ENCODE measurements at places on chromosomes 5 and 9.

DNA sequence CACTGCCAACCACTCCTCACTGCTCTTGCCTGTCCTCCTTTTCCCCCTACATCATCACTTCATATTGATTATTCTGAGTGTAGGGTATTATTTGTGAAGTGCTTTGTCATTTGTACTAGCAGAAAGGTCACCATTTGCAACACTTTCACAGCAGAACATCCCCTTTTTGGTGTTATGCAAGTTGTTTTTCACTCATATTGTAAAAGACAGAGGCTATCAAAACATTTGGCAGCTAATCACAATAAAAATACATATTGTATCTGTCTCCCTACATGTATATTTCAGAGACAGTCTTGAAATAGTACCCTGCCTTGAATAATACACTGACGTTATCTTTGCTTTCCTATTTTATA, 82.3 kb downstream of the ANXA1 start:
- DNase-seq: no peak

DNA sequence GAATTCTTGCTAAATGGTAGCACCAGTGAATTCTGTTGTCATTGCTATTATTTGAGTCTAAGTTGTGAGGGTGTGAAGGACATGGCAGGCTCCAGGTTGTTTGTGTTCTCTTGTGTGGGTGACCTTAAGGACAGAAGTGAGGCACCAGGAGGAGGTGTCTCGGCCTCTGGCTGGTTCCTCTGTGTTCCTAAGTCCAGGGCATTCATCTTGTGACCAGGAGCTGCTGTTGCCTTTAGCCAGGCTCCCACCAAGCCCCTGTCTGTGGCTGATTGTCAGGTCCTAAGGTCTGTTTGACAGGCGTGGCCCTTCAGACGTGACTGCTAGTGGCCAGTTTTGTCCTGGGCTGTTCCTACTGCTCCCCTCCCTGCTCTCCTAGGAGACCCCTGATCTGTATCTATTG, 89.4 kb downstream of the ANGPTL2 start:
- DNase-seq: no peak

- no peak for DNase-seq
Observed at GRCh38 chr9:93697352-93698139, 121.2 kb downstream of the PHF2 start.

GRCh38 chr5:153937661-153938060, 101.0 kb downstream of the FAM114A2 start:
- no peak for DNase-seq

DNA sequence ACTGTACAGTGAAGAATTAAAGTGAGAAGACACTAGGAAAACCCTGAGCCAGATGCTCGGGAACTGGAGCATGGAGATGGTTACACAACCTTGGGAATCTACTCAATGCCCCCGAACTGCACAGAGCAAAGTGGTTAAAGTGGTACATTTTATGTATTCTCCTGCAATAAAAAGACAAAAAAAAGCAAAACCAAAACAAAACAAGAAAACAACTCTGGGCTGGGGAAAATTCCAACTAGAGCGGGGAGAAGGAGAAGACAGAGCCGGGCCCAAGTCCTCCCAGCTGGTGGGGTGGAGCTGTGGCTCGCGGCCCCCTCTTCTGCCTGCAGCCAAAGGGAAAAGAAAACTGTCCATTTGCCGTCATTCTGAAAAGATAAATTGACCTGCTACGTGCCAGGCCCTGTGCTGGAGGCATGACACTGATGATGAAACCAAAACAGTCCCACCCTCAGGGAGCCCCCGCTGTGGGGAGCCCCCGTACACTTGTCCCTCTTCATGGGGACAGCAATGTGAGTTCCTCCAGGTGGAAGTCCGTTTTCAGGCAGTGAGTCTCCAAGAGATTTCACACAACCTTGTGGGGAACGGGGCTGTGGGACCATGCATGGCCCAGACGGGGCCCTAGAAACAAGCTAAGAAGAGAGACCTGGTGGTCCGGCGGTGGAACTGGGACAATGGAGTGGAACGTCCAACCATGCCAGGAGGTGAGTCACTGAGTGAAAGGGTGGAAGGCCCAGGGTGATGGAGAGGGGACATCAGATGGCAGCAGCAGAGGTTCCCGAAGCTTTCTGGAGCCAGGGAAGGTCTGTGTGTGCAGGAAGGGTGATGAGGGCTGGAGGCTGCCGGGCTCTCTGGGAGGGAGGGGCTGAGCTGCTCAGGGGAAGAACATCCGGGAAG, 114.8 kb upstream of the COL5A1 start:
- DNase-seq: no peak

- DNase-seq: no peak
Observed at GRCh38 chr9:121681404-121681803, 30.0 kb downstream of the DAB2IP start.

DNA sequence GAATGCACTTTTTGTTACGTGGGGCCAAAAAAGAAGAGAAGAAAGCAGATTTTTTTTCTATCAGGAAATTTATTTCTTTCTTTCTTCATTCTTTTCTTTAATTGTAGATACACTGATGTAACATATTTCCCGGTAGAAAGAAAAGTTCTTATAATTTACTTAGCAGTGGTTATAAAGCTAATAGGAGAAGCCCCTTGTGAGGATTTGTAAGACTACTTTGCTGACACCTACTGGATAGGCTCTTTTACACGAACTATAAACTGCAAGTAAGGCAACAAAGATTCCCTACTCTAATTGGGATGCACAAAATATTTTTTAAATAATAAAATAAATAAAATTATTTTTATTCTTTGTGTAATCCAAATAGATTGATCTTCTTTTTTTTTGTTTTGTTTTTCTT, 284.4 kb downstream of the DNAH5 start:
- no peak for DNase-seq

GRCh38 chr5:6634306-6634705, 1.1 kb downstream of the SRD5A1 start:
- peak; percentile 12 for DNase-seq

DNA sequence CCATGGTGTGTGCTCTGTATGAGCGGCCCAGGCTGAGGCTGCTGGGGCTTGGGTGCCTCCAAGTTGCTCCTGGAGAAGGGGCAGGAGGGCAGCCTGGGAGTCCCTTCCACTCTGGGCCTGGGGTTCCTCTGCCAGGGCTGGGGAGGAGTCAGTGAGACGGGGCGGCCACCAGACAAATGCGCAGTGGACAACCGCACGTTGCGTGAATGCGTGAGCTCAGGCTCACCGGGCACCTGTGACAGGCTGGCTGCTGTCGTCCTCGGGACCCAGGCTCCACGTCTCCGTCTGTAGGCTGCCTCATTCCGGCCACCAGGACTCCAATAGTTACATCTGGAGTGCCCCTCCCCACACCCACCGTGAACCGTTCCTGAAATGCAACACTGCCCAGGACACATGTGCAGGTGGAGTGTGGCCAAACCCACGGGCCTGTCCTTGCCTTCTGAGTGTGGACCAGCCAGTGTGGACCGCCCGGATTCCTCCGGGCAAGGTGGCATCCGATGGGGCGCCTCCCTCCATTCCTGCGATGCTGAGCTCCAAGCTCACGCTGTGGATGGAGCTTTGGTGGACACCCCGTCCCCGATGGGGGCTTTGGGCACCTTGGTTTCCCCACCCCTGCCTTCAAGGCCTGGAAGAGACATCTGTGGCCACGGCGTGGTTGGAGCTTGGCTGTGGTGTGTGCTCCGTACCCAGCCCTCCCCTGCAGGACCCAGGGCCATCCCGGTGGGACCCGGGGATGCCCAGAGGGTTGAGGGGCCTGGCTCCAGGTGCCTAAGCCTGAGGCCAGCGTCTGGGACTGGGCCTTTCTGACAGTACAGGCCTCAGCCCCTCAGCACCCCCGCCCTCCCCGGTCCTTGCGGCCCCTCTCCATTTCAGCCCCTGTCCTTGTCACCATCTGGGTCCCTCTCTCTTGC, 34.0 kb upstream of the RXRA start:
- DNase-seq: no peak

- DNase-seq: no peak
Observed at GRCh38 chr9:94584555-94584954, 9.1 kb downstream of the FBP2 start.

GRCh38 chr5:58793888-58794657, 211.2 kb downstream of the RAB3C start:
- no peak for DNase-seq

DNA sequence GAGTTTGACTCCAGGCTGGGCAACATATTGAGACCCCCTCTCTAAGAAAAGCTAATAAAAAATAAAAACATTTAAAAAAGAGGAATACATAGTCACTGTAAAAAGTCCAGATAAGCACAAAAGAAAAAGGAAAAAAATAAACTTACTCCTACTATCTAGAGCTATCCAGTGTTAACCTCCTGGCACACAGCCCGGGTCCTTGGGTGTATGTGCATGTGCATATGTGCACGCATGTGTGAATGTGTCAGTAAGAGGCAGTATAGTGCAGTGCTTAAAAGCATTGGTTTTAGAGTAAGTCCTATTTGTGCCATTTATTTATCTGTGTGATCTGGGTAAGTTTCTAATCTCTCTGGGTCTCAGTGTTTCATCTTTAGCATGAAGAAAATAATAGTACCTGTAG, 26.7 kb downstream of the FAM219A start:
- no peak for DNase-seq

DNA sequence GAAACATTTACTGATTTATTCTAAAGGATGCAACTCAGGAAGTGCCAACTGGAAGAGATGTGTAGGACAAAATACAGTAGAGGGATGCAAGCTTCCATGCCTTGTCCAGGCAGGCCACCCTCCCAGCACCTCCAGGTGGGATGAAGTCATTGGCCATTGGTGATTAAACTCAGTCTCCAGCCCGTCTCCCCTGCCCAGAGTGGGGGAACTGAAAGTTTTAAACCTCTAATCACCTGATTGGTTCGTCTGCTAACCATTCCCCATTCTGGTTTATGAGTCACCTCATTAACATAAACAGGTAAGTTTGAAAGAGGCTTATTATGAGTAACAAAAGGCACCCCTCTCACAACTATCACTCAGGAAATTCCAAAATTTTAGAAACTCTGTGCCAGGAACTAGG, 8.1 kb downstream of the TNFAIP8 start:
- DNase-seq: peak; percentile 52

DNA sequence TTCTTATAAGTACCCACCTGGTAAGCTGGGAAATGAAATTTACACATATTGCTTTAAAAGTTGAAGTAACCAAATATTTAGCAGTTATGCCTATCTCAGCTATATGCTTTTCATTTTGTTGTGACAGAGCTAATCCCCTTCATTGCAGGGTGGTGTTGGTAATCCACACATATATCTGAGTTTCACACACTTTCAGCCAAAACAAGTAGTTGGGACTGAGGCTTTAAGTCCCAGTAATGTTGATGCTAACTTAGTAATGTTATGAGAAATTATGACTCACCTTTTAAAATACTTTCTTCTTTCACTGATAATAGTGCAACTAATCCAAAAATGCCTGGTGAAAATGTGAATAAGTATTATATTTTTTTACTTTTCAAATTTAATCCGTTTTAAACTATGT, 19.2 kb upstream of the RICTOR start:
- DNase-seq: no peak

- no peak for DNase-seq
Observed at GRCh38 chr5:175494264-175495183, 16.2 kb downstream of the SFXN1 start.

- no peak for DNase-seq
Observed at GRCh38 chr5:168978015-168978414, 322.9 kb downstream of the SLIT3 start.

DNA sequence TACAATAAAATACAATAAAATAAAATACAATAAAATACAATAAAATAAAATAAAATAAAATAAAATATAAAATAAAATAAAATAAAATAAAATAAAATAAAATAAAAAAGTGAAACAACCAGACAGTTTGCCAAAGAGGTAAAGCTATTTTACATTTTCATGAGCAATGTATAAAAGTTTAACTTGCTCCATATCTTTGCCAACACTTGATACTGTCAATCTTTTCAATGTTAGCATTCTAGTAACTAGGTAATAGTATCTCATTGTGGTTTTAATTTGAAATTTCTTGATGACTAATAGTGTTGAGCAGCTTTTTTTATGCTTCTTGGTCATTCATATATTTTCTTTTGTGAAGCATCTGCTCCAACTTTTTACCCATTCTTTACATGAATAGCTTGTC, 17.3 kb downstream of the TTC33 start:
- DNase-seq: no peak

- no peak for DNase-seq
Observed at GRCh38 chr9:72614067-72614466, 92.7 kb downstream of the TMC1 start.

DNA sequence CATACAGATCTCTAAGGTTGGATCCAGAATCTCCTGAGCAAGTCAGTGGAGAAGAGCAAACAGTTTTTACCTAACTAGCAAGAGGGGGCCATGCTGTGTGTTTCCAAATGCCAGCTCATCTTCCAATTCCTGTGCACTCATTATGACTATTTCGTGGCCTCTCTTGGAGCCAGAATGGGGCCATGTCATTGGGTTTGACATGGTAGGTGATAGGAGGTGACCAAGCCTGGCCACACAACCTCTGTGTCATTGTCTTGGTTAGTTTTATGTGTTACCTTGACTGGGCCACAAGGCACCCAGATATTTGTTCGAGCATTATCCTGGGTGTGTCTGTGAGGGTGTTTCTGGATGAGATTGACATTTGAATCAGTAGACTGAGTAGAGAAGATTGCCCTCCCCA, 206.2 kb downstream of the HSPA4 start:
- no peak for DNase-seq

DNA sequence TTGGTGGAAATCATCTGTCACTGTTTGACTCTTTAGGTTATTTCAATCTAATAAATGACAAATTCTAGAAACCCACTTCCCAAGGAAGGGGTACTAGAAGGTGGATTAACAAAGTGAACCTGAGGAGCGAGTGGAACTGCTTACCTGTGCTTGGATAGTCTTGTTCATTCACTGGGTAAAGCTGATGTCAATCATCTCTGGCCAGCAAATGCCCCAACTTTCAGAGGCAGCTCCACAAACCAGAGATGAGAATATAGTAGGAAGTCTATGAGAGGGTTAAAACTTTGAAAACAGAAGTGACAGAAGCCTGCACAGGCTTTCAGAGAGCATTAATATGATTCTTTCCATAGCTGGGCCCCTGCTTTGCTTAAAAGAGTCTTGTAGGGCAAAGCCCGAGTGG, 7.3 kb upstream of the FOXE1 start:
- no peak for DNase-seq

GRCh38 chr5:55172051-55172899, 702 bp downstream of the CDC20B start:
- no peak for DNase-seq

GRCh38 chr9:2117527-2117926, 102.4 kb downstream of the SMARCA2 start:
- DNase-seq: no peak

GRCh38 chr9:136975644-136976043, 1.7 kb upstream of the PTGDS start:
- DNase-seq: no peak

DNA sequence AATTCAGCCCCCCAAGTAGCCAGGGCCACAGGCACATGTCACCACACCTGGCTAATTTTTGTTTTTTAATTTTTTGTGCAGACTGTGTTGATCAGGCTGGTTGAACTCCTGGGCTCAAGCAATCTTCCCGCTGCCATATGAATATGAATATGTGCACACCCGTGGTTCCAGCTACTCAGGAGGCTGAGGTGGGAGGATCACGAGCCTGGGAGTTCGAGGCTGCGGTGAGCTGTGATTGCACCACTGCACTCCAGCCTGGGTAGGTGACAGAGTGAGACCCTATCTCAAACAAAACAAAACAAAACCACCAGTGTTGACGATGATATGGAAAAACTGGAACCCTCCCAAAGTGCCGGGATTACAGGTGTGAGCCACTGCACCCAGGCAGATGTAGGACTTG, 32.0 kb downstream of the EHMT1 start:
- DNase-seq: no peak

All from GM06990 (cell line).